ENCODE measurements at places on chromosomes 3 and 15. TPM values are rescaled to one million over a fixed set of nuclear protein-coding genes. Genes with fewer than 3 reads are reported as not detected.

DNA sequence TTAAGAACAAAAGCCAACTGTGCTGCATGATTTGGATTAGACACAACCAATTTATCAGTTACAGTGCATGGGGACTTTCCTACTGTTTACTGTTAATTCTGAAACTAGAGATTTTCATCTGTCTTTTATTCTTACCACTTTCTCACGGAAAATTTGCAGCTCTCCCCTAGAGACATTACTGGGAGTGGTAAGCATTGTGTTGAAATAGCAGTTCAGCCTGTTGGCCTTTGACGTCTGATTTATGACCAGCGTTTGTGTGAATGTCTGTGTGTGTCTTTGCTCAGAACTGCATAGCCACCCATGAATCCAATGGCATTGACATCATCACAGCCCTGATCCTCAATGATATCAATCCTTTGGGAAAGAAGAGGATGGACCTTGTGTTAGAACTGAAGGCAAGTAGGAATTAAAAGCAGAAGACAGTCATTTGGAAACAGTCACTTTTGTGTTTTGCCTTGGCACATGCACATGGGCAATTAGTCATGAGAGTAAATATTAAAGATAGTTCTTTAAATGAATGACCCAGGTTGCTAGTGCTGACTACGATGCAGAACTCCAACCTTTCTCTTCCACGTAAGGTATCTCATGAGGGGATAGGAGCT lies 202.2 kb upstream of the BHLHE40 start:
- peaks cover 8% of the 10 kb centered on the region for H3K4me1 ChIP-seq
- no peak overlapping the region for H3K27ac ChIP-seq
- H3K36me3 ChIP-seq: no peaks in the 10 kb centered on the region
- H3K4me3 ChIP-seq: no peak overlapping the region
- no peak for DNase-seq

- H3K27ac ChIP-seq: no peak overlapping the region
- H3K4me3 ChIP-seq: no peak overlapping the region
- DNase-seq: no peak
- H3K4me1 ChIP-seq: no peaks in the 10 kb centered on the region
- no peaks in the 10 kb centered on the region for H3K36me3 ChIP-seq
These were observed 634.8 kb upstream of the UBE2E2 start for GRCh38 chr3:22568285-22568684.

DNA sequence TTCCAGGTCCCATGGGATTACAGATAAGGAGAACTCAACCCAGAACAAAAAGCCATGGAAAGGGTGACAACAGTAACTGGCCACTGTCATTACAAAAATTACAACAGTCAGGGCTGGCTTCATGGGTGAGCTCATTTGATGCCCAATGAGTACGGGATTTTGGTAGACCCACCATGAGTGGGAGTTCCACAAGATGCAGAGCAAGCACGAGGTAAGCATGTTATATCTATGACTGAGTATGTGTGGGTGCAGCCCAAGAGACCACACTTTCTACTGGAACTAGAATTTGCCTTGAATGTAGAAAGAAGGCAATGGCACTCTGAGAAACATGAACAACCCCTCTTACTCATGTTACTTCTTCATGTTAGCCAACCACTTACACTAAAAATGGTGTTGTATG lies 83.3 kb downstream of the IGF2BP2 start:
- H3K36me3 ChIP-seq: no peaks in the 10 kb centered on the region
- no peak overlapping the region for H3K4me3 ChIP-seq
- DNase-seq: no peak
- no peaks in the 10 kb centered on the region for H3K27me3 ChIP-seq

DNA sequence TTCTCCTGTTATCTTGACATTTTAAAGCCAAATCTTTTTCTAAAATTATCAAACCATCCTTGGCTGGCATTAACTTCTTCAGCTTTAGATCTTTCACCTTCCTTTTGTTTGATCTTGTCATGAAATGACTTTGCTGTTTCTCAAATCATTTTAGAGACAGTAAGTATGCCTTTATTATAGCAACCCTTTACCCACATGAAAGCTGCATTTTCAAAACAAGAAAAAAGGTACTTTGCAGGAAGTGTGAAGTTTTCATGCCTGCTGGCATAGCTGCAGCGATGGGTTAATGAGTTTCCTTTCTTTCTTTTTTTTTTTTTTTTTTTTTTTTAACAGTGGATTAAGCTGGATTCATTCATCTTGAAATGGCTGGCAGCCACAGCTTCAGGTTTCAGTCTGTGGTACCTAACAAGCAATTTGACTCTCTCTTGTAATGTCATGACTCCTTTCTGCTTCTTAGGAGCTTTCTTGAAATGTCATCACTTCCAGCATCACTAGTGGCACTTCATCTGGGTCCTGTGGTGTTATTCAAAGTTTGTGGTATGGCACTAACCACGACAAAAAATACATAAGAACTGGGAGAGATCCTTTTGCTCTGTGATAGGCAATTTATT lies 18.8 kb downstream of the SLC25A26 start:
- H3K27ac ChIP-seq: no peak overlapping the region
- H3K27me3 ChIP-seq: no peaks in the 10 kb centered on the region
- DNase-seq: no peak
- H3K4me1 ChIP-seq: no peaks in the 10 kb centered on the region

DNA sequence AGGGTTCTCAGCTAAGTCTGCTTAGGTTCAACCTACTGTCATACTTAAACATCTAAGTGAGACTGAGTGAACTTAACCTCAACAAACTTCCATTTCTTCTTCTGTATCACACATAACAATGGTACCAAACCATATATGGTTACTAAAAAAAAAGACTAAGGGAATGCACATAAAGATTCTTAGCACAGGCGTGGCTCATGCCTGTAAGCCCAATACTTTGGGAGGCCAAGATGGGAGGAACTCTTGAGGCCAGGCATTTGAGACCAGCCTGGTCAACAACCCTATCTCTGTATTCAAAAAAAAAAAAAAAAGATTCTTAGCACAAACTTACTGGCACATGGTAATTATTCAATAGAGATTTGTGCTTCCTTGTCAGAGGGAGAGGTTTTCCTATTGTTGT lies 57.9 kb downstream of the ACAP2 start:
- H3K36me3 ChIP-seq: no peaks in the 10 kb centered on the region
- no peak for DNase-seq
- H3K27me3 ChIP-seq: no peaks in the 10 kb centered on the region

- no peak for DNase-seq
- H3K4me1 ChIP-seq: no peaks in the 10 kb centered on the region
- H3K36me3 ChIP-seq: no peaks in the 10 kb centered on the region
- H3K27ac ChIP-seq: no peak overlapping the region
These were observed 326.1 kb downstream of the ZNF621 start for GRCh38 chr3:40850861-40851260.

GRCh38 chr3:64988188-64988587 lies 300.4 kb upstream of the ADAMTS9 start:
- H3K36me3 ChIP-seq: no peaks in the 10 kb centered on the region
- no peaks in the 10 kb centered on the region for H3K27me3 ChIP-seq

DNA sequence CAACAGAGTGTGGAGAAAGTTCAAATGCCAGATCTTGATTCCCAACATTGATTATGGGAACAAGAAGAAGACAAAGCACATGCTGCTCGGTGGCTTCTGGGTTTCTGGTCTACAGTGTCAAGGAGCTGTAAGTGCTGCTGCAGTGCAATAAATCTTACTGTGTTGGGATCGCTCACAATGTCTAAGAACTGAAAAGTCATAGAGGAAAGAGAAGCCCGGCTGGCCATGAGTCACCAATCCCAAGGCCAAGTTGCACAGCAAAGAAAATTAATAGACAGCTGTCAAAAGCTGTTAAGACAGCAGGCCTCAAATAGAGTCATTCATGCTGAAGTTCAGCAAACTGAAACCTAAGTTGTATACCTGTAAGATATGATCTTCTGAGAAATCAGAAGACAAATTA lies 33.2 kb upstream of the SPPL2A start:
- H3K36me3 ChIP-seq: no peaks in the 10 kb centered on the region
- no peak overlapping the region for H3K27ac ChIP-seq
- no peaks in the 10 kb centered on the region for H3K27me3 ChIP-seq
- no peak for DNase-seq
- H3K4me1 ChIP-seq: no peaks in the 10 kb centered on the region
- H3K4me3 ChIP-seq: no peak overlapping the region

DNA sequence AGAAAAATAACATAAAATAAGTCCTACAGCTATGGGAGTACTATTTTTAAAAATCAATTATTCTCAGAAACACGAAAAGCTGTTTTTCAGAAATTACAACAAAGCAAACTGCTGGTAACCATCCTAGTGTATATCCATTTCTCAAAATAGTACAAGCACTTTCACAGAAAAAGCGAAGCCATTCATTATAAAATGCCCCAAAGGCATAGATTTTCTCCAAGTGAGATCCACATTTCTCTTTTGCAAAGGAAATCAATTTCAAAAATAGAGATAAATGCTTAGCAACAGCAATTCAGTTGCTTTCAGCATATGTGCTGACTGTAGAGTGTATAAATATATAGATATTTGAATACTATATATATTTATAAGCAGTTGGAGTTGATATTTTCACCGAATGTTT lies 1266.3 kb downstream of the SI start:
- H3K4me1 ChIP-seq: no peaks in the 10 kb centered on the region
- H3K27ac ChIP-seq: no peak overlapping the region
- H3K27me3 ChIP-seq: no peaks in the 10 kb centered on the region

DNA sequence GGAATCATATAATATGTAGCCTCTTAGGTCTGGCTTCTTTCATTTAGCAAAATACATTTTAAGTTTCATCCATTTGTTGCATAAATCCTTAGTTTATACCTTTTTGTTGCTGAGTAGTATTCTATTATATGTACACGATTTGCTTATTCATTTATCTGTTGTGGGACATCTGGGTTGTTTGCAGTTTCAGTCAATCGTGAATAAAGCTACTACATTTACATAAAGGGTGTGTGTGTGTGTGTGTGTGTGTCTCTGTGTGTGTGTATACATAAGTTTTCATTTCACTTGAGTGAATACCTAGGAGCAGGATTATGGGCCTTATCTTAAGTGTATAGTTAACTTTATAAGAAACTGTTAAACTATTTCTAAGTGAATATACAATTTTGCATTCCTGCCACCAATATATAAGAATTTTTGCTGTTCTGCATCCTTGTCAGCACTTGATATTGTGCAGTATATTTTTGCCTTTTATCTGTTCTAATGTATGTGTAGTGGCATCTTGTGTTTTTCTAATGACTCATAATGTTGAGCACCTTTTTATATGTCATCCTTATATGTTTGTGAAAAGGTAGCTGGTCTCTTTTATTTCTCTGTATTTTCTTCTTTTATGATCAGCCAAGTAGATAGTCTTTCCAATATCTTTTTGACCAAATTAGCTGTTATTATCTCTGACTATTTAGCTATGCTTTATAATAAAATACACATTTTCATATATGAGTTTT lies 55.0 kb downstream of the GLCE start:
- DNase-seq: no peak
- H3K4me1 ChIP-seq: no peaks in the 10 kb centered on the region
- no peak overlapping the region for H3K4me3 ChIP-seq
- H3K36me3 ChIP-seq: no peaks in the 10 kb centered on the region

DNA sequence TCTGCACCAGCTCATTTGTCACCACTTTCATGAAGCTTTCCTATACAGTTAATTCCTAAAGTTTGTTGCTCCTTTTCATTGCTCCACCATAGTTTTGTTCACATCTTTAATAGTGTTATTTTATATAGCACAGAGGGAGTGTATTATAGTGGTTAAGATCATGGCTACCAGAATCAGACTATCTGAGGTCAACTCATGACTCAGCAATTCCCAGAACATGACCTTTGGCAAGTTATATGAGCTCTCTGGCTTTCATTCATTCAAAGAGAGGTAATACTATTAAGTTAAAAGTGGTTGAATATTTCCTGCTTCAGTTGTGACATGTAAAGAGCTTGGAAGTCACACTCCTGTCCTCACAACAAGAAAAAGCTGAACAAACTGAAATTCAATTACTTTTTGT lies 1073.5 kb downstream of the NAALADL2 start:
- H3K4me1 ChIP-seq: no peaks in the 10 kb centered on the region
- H3K27ac ChIP-seq: no peak overlapping the region
- H3K27me3 ChIP-seq: no peaks in the 10 kb centered on the region
- DNase-seq: no peak

- no peaks in the 10 kb centered on the region for H3K36me3 ChIP-seq
- no peak overlapping the region for H3K4me3 ChIP-seq
- H3K27ac ChIP-seq: no peak overlapping the region
- no peak for DNase-seq
These were observed 288.5 kb downstream of the XXYLT1 start for GRCh38 chr3:194982472-194982871.

DNA sequence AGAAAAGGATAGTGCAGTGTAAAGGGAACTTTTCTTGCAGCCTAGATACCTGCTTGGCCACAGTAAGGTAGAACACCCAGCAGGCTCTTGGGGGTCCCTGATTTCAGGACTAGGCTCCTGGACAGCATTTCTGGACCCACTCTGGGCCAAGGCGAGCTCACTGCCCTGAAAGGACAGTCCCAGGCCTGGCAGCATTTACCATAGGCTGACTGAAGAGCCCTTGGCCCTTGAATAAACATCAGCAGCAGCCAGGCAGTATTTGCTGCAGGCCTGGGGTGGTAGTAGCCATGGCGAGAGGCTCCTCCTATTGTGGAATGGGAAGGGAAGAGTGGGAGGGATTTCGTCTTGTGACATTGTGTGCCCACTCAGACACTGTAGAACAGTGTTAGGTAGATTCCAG lies 529.2 kb downstream of the TUSC7 start:
- no peak overlapping the region for H3K27ac ChIP-seq
- no peaks in the 10 kb centered on the region for H3K4me1 ChIP-seq
- DNase-seq: no peak
- no peaks in the 10 kb centered on the region for H3K27me3 ChIP-seq
- H3K36me3 ChIP-seq: no peaks in the 10 kb centered on the region

GRCh38 chr3:126703512-126704493 lies at the start of gene CHCHD6:
Gene CHCHD6 (plus strand): TSS chr3:126704240. CDS start chr3:126704313, 73 bp downstream.
- H3K4me3 ChIP-seq: peak within 1 kb of the TSS; percentile 88
- peak within 1 kb of the TSS; percentile 71 for H3K27ac ChIP-seq
- no peaks in the 10 kb centered on the region for H3K27me3 ChIP-seq

DNA sequence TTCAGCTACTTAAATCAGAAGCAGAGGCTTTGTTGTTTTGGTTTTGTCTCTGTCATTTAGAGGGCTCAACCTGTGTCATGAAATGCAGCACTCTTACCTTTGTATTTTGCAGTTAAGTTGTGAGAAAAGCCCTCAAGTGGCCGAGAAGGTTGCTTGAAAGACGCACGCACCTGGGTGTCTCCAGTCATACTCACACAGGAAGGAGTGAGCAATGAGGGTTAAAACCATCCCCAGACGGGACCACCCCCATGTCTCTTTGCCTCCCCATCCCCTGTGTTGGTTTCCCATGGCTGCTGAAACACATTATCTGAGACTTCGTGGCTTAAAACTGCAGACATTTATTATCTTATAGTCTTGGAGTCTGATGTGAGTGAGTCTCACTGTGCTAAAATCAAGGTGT lies 376.1 kb upstream of the CFAP20DC start:
- DNase-seq: no peak
- H3K4me3 ChIP-seq: no peak overlapping the region
- H3K36me3 ChIP-seq: no peaks in the 10 kb centered on the region
- no peak overlapping the region for H3K27ac ChIP-seq
- H3K4me1 ChIP-seq: no peaks in the 10 kb centered on the region
- H3K27me3 ChIP-seq: no peaks in the 10 kb centered on the region

CCDC39 gene
- 3.5 TPM for total RNA-seq

All from testis (tissue), 5 donors.